ENCODE measurements at places on chromosomes 5 and 9. TPM values are rescaled to one million over a fixed set of nuclear protein-coding genes. Genes with fewer than 3 reads are reported as not detected.
A peak's percentile ranks its signal among the peaks of the same experiment; 100 is the strongest.

The PCDHB5 gene
- 0.28 TPM for total RNA-seq

The CAMSAP1 gene
- total RNA-seq, result 19.5 TPM

The GNAQ gene
- total RNA-seq, result 63.6 TPM

DNA sequence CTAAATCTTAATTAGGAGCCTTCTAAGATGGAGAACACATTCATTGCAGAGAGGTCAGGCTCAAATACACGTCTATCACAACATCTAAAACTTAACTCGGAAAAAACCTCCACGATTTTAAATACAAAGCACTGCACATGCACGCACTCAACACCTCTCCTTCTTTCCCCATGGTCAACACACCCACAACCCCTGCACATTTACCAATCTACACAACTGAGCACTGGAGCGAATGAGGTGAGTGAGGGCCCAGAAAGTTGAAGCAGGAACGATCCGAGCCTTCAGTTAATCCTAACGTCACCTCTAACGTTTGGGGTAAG, 278 bp upstream of the NIPSNAP3A start:
- no peak for DNase-seq

- no peak for DNase-seq
Observed at GRCh38 chr5:106374956-106375355, 1295.8 kb downstream of the EFNA5 start.

- DNase-seq, result peak; percentile 28
Observed at GRCh38 chr5:75510417-75510835, 1.0 kb downstream of the CERT1 start.

- DNase-seq, result no peak
Observed at GRCh38 chr9:72213906-72214305, 64.7 kb downstream of the GDA start.

DNA sequence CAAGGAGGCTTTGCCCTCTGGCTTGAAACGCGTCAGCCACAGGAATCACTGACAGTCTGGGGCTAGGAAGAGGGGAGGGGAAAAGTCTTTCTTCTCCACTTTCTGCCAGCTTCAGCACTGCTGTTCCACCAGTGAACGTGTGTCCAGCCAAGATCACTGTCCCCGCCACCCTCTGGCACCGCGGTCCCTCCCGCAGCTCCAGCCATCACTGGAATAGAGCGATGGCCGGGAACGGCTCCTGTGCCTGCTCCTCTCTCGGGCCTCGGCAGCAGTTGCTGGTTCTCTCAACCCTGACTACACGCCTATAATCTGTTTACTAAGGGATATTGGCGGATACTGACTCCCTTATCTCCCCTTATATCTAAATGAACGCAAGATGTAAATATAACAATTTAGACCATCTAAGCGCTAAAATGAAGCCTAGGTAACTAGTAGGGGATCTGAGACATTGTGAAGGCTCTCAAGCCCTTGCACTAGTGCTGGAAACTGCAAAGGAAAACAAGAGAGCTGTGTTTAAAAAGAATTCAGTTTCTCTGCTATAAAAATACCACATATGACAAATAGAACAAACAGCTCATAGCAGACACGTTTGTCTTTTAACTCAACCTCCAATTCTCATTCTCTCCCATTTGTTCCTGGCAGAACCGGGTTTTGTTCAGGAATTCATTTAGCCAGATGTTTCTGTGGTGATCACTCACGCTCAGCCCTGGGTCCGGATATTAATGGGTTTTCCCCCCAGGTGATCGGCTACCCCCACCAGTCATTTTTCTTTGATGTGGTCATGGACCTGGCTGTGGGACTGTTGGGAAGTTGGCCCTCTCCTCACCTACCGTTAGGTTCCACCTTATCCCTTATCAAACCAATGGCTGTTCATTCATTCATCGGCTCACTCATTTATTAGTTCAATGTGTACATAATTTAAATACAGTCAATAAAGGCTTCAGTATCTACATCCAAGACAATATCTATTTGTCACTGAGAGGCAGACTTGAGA, 149.8 kb downstream of the MED10 start:
- no peak for DNase-seq

DNA sequence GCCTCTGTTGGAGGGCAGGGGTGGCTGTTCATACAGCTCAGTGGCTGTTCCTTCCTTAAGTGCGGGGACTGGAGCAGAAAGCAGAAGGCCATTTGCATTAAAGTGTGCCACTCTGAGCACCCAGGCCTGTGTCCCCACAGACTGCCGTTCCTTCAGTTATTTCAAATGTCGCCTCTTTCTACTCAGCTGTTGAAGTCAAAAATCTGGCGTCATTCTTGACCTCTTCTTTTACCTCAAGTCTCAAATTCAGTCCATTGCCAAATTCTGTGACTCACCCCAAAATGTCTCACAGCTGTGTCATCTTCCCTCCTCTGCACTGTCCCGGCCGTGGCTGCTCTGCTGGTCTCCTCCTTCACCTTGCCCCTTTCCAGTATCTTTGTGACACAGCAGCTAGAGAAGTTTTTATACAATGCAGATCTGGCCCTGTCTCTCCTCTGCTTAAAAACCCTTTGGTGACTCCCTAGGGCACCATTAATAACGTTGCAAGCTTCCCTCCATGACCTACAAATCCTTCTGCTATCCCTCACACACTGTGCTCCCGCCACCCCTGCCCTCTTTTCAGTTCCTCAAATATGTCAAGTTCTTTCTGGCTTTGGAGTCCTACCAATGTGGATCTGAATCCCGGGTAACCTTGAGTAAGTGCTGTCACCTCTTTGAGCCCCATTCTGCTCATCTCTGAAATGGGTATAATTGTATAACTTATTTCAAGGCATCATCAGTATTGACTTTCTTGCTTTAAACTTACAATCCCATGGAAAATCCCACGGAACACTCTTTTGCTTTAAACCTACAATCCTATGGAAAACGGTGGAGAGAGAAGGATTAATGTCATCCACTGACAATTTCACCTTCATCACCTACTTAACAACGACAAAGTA, 98.3 kb upstream of the BOD1 start:
- DNase-seq, result peak; percentile 93

DNA sequence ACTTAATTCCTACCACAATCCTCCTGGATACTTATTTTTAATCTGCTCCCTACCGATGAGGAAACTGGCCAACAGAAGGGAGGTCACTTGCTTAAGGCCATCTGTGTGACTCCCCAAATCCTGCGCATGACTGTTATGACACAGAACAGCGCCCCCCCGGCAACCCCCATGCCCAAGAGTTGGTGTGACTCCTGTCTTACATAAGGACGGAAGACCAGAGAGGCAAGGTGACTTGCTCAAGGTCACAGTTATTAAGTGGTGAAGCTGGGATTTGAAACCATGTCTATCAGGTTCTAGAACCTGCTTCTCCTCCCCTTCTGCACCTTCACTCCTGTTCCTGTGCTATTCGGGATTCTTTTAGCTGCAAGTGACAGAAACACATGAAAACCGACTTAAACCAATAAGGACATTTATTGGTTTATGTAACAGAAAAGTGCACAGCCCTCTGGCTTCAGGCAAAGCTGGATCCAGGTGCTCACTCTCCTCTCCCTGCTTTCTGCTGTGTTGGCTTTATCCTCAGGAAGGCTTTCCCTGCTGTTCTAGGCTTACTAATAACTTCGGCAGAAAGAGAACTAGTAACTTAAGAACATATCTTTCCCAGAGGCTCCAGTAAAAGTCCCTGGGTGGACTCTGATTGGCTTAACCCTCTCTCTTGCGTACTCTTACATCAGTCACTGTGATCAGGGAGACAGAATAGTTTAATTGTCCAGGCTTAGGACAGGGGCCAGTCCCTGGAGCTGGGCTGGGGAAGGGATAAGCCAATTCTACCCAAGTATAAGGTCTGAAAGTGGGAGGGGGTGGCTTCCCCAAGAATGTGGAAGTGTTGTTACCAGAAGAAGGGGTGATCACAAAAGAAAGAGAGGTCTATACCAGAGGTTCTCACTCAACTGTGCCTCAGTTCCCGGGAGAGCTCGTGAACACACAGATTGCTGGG, 43.7 kb downstream of the FGF18 start:
- DNase-seq, result peak; percentile 13

- peak; percentile 36 for DNase-seq
Observed at GRCh38 chr5:169763376-169764017, 126.4 kb downstream of the DOCK2 start.
